ENCODE measurements at places on chromosomes 7 and 10.

DNA sequence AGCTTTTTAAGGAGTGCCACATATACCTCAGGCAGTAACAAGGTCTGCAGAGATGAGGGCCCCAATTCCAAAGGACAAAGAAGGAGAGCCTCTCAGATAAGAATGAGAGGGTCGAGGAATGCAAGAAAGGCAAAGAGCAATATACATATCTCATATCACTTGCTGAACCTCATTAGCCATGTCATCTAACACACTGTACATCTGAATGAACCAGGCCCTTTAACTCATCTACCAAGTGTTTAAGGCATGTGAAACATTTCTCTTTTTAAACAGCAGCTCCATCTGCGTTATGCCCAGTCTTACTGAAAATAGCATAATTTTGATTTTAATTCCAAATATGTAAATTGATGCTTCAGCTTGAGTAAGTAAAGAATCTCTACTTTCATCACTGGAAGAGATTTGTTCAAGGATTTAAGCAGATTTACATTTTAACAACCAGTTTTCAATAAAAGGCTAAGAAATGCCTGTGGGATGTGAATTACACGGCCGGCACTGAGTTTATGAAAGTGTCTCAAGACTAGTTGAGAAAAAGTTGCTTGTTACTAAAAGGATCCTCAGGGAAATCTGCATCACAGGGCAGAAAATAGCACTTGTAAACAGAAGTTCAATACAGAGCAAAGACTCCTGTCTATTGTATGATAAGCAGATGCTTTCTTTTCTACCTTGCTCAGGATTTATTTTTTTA is 123.8 kb upstream of the SLC26A5 start:
- DNase-seq: no peak

- DNase-seq: no peak
Observed at GRCh38 chr7:139186146-139186545, 44.9 kb upstream of the UBN2 start.

DNA sequence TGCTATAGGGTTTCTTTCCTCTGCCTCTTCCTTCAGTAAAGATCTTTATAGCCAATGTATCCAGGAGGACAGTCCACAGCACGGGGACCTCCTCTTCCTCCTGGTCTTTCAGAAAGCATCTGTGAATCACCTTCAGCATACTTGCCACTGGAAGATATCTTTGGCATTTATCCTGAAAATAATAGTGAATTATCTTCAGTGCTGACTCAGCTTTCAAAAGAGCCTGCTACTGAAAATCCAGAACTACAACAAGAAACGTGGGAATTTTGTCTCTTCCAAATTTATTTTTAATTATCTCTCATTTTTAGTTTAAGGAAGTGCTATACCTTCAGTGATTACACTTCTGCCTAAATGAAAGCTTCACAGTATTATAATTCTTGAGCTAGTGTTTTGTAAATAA is 7.6 kb upstream of the UNC5B start:
- DNase-seq: no peak

GRCh38 chr7:40945788-40946187 is 757.1 kb downstream of the INHBA start:
- DNase-seq: no peak

GRCh38 chr7:69696054-69696591 is 97.8 kb downstream of the AUTS2 start:
- DNase-seq: no peak

DNA sequence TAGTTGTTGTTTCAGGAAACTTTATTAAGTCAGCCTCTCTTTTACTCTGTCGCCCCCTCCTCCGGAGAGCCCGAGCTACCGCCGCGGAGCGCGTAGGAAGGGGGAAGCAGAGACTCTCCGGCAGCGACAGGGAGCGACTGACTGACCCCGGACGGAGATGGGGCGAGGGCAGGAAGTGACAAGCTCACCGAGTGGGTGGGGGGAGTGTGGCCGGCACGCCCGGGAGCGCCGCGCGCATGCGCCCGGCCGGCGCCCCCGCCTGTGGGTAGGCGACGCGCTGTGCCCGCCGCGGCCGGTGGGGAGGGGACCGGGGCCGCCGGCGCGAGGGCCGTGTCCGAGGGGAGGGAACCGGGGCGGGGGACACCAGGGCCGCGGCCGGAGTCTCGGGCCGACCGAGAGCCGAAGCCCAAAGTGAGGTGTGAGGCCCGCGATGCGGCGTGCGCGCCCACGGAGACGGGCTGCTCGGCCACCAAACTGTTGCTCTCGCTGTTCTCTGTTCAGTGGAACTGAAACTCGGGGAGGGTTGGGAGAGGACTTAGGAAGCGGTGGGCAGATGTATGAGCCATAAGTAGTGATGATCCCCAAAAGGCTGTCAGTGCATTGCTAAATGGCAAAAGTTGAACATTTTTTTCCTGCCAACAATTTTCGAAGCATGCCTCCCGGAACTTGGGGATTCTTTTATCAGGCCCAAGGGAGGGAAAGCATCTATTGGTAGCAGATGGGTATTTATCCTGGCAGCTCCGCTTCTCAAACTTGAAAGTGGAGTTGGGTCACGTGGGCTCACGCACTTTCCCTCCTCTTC is at the start of gene ZNF800:
TSS of gene ZNF800 (minus strand) at position 143 of the 802 bp plus-strand sequence. CDS start 1,151 bp downstream, outside the sequence.
- peak; percentile 48 for DNase-seq

DNA sequence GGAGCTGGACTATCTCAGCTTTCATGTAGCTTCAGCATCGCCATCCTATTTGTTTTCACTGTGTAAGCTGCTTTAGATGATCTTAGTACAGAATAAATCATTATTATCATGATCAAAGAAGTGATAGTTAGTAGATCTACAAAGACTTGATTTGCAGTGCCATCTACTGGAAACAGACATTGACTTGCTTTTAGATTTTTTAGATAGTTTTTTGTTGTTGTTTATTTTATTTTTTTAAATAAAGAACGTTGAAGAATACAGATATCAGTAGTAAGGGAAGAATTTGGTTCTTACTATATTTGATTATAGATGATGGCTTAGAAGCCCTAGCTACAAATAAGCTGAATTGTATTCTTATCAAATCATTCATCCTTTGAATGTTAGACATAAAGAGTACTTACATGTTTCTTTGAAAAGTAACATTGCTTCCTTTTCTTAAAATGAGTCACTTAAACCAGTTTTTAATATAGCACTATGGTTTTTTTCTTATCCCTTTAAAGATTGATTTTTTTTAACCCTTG is 6.3 kb upstream of the SFMBT2 start:
- no peak for DNase-seq

DNA sequence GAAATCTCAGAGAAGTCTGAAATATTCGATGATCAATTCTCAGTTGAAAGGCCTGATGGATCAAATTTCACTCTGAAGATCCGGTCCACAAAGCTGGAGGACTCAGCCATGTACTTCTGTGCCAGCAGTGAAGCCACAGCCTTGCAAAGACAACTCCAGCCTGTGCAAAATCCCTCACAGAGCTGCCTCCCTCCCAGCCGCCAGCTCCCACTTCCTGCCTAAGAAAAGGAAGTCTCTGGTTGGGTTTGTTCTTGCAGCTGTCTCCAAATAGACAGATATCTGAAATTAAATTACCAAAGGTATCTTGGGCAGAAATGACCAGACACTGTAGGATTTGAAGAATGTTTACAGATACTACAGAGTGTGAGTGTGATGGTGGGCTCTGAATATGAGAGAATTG is 43.4 kb upstream of the PRSS58 start:
- no peak for DNase-seq

DNA sequence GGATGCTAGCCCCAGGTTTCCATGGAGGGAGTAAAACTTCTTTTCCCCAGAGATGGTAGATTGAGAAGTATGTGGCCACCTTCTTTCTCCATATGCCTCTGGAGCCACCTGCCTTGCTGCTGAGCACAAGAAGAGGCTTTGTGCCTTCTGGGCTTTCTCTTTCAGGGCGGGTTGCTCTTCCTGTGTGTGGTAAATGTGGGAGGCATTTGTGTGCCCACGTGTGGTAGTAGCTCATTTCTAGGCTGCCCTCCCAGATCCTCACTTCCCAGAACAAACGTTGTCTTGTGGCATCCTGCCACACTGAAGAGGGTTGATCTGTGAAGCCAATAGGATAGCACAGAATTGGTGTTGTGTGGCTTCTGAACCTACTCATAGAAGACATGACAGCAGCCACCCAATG is 342.0 kb upstream of the PODXL start:
- DNase-seq: no peak

GRCh38 chr10:71145352-71145945 is 66.9 kb upstream of the UNC5B start:
- no peak for DNase-seq
